Mesothelial cell of epicardium (in vitro differentiated cells): ENCODE measurements at places on chromosomes 5 and 9.

- no peak for DNase-seq
Observed at GRCh38 chr5:116456036-116456435, 118.6 kb downstream of the SEMA6A start.

DNA sequence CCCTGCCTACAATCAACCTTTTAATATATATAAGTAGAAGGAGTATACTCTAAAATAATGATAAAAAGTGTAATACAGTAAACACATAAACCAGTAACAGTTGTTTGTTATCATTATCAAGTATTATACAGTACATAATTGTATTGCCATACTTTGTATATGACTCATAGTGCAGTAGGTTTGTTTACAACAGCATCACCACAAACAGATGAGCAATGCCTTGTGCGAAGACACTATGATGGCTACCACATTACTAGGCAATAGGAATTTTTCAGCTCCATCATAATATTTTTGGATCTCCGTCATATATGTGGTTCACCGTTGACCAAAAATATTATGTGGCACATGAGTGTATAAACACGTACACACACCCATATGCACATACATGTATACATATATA, 69.7 kb upstream of the APC start:
- no peak for DNase-seq

GRCh38 chr5:164868761-164869160, 1363.3 kb downstream of the MAT2B start:
- DNase-seq, result no peak

DNA sequence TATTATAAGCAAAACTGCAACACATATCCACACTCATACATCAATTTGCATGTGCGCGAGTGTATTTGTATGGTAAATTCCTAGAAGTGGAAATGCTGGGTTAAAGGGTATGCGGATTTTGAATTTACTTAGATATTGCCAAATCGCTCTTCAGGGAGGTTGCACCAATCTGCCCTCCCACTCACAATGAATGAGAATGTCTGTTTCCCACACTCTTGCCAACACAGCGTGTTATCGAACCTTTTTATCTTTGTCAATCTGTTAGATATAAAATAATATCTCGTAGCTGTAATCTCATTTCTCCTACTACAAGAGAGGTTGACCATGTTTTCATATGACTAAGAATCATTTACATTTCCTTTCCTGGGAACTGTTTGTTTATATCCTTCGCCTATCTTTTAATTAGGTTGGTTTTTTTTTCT, 35.7 kb downstream of the LHX2 start:
- DNase-seq, result no peak

- no peak for DNase-seq
Observed at GRCh38 chr9:87263291-87263690, 234.4 kb upstream of the DAPK1 start.

DNA sequence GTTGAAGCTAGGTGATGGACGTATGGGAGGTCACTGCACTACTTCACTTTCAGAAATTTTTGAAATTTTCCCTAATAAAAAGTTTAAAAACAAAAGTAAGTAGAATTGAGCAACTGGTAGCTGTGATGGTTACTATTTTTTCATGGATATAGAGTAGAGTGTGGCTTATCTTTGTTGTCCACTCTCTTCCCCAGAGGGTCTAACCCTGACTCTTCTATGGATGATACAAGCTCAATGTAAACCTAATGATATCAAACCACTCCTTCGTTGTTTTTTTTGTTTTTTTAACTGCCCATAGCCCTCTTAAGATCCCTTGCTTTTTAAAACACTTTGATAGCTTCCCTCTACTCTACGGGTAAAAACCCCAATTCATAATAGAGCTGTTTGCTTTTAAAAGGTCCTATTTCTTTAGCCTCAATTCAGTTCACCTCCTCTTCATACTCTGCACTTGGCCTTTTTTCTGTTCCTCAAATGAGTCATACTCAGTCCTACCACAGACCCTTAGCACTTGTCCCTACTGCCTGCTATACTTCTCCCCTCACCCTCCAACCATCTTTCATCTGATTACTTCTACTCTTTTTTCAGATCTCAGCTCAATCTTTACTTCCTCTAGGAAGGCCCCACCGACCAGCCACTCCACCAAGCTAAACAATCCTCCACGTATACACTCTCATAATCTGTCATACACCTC, 2.6 kb downstream of the HDAC3 start:
- DNase-seq, result no peak

DNA sequence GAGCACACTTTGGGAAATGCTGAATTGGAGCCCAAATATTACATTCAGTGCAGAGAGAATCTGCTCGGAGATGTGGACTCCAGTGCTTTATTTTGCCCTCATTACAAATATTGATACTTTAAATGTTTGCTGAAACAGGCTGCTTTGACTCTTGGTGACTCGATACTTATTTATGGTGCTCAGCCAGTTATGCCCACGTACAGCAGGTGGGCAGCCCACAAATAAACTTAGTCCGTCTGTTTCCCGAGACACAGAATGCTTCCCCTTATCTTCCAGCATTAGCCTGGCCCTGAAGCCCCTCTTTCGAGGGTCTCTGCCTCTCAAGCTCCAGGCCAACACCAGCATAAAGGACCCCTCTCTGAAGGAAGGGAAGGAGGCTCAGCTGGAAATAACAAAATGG, 158.7 kb downstream of the SMARCA2 start:
- no peak for DNase-seq

DNA sequence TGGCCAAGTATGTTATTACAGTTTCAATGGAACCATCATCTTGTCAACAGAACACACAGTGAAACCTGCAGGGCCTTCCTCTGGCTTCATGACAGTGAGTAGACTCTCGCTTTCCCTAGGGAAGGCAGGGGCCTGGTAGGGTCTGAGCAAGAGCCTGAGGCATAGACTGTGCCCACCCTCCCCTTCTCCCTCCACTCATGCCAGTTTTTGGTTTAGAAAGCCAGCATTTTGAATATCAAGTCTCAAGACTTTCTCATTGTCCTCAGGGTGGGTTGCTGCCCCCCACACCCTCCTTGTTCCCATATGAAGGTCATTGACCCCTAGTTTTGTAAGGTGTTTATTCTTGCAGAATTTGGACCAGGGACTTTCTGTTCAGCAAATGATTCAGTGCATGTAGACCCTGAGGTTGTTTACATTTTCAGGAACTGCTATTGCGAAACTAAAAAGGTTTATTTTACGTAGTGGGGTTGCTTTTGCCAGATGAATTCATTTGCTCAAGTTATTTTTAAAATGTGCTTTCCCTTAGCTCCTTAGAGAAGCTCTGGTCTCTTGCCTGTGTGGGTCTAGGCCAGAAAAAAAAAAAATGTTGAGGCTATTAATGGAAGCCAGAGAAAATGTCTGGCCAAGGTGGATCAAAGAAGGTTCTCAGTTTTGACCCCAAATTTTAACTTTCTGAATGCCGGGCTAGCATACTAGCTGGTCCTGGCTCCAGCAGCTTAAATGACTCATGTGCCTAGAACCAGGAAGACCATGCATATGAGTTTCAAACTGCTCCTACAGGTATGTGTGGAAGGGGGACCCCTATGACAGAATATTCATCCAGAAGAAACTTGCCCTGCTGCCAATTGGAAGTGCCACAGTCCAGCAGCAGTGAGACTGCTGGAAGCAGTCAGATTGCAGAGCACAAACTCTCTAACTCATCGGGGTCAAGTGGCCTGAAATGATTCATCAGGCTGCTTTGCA, 10.1 kb upstream of the MOB3B start:
- DNase-seq, result no peak

DNA sequence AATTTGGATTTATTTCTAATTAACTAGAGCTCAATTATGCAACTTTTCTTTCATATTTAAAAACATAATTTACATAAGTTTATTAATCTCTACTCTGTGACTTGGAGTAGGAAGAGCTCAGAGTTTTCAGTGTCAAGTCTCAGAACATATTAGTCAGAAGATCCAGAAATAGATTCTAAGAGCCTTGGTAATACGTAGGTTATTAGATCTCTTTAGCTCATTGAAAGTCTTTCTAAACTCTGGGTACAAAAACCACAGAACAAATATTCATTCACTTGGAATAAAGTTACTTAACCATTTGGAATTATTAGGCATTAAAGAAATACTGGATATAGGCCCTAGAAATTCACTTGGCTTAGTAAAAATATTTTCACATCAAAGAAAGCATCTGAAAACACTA, 26.3 kb upstream of the ISCA1 start:
- no peak for DNase-seq

GRCh38 chr9:109815366-109815947, 35.5 kb downstream of the PALM2AKAP2 start:
- DNase-seq, result no peak

GRCh38 chr9:87519461-87519860, 21.8 kb downstream of the DAPK1 start:
- DNase-seq, result no peak

DNA sequence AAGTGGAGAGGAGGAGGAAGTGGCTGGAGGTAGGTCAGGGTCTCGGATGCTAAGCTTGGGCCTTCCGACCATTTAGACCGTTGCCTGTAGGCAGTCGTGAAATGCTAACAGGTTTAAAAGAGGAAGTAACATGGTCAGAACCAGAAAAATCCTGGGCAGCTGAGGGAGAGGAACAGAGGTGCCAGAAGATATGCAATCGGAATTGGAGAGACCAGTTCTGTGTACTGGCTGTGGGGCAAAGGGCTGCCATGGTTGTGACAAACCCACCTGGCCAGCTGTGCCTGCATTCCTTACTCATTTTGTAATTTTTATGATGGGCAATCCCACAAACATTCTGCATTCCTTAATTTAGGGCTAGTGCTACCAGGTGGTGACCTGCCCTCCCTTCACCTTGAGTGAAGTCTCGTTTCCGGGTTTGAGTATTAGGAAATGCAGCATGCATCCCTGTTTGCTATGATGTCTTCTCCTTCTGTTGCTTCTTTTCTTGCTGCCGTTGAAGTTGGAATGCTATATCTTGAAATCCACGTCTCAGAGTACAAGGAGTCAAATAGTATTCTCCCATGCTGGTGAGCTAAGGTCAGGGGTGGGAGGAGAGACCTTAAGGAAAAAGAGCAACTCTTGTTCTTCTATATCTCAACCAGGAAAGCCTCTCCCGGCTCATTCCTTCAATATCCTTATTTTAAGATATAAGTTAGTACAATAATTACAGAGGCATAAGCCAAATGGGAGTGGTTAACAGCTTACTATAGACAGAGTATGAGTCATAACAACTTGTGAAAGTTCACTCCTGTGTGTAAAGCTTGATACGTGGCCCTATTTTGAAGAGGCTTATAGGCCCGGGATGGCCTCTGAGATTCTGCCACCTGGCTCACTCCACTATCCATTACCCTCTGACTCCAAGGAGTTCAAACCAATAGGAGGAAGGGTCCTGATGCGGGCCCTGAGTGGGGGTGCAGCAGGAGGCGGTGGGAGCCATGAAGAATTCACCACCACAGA, 37.0 kb downstream of the B4GALT1 start:
- no peak for DNase-seq

GRCh38 chr5:127826011-127826410, 122.8 kb downstream of the CCDC192 start:
- DNase-seq, result no peak

DNA sequence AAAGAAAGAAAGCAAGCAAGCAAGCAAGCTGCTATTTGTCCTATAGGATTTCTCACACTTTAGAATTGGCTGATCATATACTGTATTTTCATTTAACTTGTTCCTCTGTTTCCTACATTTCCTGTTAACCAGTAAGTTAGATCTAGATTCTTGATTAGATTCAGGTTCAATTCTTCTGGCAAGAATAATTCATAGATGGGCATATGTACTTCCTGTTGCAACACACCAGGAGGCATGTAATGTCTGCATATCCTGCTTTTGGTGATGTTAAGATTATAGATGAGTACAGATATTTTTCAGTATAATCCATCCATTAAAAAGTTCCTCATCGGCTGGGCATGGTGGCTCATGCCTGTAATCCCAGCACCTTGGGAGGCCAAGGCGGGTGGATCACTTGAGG, 10.8 kb upstream of the KIF27 start:
- DNase-seq, result no peak

DNA sequence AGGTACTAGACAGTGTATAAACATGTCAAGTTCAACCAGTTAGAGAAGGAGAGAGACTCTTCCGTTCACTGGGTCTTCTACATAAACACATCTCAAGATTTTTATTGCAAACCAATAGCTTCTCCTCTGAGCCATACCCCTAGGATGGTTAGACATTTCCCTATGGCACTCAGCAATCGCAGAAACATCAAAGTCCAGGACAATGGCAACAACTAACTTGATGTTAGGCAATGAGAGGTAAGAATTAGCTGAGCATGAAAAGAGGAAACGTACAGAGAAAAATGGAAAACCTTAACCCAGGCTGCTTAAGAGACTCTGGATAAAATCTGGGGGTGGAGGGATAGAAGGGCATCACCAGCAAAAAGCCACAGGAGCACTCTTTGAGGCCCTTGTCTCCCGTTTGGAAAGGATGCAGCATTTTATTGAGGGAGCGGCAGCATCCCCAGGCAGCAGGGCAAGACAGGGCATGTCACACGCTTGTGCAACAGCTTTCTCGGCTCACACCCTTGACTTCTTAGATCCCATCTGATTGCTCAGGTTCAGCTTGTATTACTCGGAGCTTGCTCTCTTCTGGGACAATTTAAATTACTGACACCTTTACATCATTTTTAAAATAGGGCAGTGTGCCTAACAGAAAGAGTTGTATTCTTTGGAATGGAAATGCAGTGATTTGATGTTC, 8.6 kb upstream of the PSAT1 start:
- no peak for DNase-seq

DNA sequence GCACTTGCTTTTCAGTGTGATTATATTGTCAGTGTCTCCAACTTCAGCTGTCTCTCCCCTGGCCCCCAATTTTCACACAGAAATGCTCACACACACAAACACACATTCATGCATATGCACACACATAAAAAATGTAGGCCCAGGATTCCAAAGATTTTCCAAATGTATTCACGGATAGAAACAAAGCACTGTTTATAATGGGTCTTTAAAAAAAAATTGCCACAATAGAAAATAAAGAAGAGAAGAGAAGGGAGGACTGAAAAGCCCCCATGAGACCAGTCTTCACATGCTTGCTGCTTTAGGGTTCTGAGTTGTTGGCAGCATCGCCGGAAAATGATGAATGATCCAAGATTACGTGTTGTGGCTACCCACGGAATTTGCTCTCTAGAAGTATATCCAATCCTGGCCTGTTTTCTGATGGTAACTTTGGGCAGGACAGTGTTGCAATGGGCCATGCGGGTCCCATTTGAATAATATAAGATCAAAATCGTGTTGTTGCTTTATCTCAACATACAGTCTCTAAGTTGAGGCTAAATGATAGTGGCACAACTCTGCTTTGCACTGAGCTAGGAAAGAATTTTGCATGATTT, 36.2 kb upstream of the ACO1 start:
- DNase-seq, result no peak

GRCh38 chr5:63524281-63524680, 438.0 kb downstream of the HTR1A start:
- DNase-seq, result no peak

- DNase-seq, result no peak
Observed at GRCh38 chr9:14932231-14932630, 22.0 kb upstream of the FREM1 start.
